Vagina (tissue), 2 donors: ENCODE measurements at places on chromosomes 11 and 22. TPM values are rescaled to one million over a fixed set of nuclear protein-coding genes. Genes with fewer than 3 reads are reported as not detected.

UPK3A gene
- not detected for total RNA-seq

OR5P2 gene
- not detected for total RNA-seq

ANO5 gene
- 1.2 TPM for total RNA-seq

ART5 gene
- total RNA-seq = 3.2 TPM

EXT2 gene
- 78.6 TPM for total RNA-seq

AMPD3 gene
- 20.1 TPM for total RNA-seq

RAB1B gene
- 72.7 TPM for total RNA-seq

KIAA1671 gene
- 54.0 TPM for total RNA-seq

- no peak for DNase-seq
Observed at GRCh38 chr11:128210148-128210940, 377.0 kb downstream of the ETS1 start.

DNA sequence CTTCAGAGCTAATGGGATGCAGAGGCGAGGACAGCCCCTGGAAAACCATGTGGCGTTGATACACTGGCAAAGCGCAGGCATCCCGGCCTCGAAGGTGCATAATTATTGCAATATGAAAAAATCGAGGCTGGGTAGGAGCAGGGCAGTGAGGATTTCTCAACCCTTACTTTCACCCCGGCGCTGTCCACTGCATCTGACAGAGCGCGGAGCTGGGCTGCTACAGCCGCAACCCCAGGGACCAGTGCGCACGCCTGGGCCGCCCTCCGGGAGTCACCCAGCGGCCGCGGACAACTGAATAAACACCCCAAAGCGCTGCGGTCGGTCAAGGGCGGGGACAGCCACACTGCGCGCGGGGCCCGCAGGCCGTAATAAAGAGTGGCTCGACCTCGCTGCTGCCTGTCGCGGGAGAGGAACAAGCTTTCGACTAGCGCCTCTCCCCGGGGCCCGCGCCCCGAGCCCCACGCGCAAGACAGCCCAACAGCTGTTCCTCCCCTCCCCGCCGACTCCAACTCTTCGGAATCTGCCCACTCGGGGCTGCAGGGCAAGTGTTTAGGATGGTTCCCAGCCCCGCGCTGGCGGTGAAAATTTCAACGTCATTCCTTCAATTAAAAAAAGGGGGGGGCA, 3.6 kb upstream of the WT1 start:
- no peak for DNase-seq

DNA sequence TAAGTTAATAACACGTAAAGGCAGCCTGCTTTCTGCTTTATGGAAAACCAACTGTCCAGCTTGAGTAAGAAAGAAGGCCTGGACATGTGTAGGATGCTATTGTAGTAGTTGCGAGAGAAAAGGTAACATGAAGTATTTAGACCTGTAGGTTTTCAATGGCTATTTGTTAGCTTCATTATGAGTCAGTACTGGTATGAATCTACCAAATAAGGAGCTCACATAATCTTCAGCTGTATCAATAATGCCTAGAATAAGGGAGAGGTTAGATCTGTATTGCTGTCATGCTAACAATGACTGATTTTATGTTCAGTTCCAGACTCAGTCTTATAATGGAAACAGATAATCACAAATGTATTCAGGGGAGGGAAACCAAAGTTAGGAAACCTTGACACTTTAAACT, 550.3 kb downstream of the CNTN5 start:
- no peak for DNase-seq

- DNase-seq = no peak
Observed at GRCh38 chr22:24025475-24025874, 14.4 kb downstream of the CABIN1 start.

DNA sequence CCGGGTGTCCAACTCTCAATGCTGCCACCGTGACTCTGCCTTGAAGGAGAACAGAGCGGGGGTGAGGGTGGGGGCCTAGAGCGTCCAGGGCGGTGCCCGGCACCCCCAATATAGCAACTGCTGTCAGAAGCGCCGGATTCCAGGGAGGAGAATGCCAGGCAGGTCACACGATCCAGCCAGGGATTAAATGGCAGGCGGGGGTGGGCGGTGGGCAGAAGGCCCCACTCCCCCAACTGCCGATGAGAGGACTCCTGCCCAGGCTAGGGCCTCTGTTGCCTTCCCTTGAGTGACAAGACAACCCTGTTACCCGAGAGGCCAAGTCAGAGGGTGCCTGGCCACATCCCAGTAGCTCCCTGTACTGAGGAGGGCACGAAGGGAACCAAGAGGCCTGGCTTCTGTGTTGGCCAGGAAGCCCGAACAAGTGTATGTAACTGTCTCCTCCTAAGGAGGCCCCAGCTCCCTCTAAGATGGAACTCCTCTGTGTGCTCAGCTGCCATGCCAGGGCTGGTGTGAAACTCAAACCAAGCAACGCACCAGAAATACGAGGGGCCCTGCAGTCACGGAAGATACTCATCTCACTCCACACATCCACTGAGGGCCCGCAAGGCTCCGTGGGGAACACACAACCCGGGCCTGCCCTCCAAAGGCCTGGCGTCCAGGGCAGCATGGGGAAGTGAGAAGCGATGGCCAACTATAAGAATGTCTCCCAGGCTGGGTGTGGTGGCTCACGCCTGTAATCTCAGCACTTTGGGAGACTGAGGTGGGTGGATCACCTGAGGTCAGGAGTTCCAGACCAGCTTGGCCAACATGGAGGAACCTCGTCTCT, 3.0 kb downstream of the PACSIN3 start:
- DNase-seq = no peak

- peak; percentile 89 for DNase-seq
Observed at GRCh38 chr22:31753005-31753633, 700 bp upstream of the DEPDC5 start.

GRCh38 chr11:101817581-101817980, 97.2 kb upstream of the CEP126 start:
- DNase-seq = no peak

DNA sequence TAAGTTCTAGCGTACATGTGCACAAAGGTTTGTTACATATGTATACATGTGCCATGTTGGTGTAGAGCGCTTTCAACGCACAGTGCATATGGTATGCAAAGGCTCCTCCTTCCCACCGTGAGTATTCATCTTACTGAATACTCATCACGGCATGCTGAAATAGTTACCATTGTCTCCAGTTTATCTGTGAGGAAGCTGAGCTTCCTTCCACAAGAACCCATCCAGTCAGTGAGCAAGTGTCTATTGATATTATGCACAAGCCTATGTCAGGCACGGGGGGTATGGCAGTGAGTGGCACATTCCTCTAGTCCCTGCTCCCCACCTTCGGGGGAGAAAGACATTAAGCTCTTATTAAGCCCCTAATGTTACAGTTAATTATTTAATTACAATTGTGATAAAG, 28.1 kb downstream of the INSC start:
- peak; percentile 49 for DNase-seq

DNA sequence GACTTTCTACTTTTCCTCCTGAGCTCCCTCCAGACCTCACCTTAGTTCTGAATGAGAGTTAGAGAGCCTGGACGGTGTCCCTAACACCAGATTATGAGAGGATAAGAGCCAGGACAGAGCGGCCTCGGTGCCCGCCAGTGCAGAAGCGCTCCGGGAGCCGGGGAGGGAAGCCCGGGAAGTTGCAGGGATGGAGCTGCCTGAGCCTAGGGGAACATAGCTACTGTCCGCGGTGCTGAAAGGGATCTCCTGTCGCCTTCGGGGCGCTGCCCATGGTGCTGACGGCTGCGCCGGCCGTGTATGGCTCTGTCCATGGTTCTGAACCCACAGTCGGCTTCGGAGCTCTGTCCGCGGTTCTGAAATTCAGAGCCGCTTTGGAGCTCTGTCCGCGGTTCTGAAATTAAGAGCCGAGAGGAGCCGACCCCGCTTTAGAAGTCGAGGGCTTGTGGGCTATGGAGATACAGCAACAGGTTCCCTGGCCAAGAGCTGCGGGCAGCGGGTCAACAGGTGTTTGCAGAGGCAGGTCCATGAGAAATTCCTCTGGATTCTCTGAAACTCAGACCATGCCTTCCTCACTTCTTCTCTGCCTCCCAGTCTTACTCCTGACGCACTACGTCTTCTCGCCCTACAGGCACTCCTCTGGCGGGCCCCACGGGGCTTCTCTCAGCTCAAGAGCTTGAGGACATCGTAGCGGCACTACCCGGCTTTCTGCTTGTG, 814 bp downstream of the NPAS4 start:
- DNase-seq = no peak

GRCh38 chr22:39468487-39469325, 11.9 kb downstream of the MGAT3 start:
- DNase-seq = no peak

GRCh38 chr11:47154616-47155570, 21.8 kb downstream of the ARFGAP2 start:
- no peak for DNase-seq

DNA sequence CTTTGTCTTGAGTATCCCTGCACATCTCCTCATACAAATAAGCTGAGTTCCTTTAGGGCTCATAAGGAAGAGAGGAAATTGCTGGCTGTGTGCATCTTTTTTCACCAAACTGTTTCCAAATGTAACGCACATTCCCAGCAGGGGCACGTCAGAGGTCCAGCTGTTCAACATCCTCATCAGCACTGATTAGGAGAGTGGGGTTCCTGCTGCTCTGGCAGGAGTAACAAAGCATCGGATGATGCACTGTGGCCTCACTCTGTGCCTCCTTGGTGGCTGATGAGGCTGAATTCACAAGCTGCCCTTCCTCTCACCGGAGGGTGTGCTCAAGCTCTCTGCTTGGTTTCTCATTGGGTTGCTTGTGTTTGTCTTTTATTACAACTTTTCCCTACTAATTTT, 35.5 kb upstream of the SLC25A1 start:
- DNase-seq = no peak

GRCh38 chr22:23383491-23384361, 196.4 kb downstream of the IGLL1 start:
- DNase-seq = no peak

DNA sequence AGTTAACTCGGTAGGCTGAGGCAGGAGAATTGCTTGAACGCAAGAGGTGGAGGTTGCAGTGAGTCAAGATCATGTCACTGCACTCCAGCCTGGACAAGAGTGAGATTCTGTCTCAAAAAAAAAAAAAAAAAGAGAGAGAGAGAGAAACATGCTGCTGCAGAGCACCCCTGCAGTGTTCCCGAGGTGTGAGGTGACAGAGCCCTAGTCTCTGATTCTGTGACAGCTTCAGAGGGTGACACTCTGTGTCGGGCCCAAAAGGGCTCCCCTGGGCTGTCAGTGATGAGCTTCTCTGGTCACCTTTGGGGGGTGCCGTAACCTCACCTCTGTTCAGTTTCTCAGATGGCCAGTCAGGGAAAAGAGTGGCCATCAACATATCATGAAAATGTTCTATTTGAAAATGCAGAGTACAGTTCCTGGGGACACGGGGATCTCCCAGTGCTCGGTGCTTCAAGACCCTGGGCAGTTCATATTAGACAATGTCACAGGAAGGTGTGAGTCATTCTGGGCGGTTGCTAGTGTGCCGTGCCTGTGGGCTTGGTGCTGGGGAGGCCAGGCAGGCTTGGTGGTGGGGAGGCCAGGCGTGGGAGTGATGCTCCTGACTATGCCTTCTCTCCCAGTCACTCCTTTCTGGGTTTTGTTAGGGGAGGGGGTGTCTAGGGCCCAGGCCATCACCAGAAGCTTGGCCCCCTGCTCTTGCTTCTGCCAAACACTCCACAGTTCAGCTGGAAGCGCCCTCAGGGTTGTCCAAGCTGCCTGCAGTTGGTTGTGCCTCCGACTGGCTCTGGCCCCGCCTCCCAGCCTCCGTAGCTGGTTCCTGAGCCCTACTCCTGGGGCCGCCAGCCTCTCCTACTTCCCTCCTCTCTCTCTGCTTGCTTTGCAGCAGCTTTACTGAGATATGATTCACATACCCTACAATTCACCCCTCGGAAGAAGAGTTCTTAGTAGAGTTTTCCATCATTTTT, 52.5 kb upstream of the CLDN5 start:
- DNase-seq = no peak

DNA sequence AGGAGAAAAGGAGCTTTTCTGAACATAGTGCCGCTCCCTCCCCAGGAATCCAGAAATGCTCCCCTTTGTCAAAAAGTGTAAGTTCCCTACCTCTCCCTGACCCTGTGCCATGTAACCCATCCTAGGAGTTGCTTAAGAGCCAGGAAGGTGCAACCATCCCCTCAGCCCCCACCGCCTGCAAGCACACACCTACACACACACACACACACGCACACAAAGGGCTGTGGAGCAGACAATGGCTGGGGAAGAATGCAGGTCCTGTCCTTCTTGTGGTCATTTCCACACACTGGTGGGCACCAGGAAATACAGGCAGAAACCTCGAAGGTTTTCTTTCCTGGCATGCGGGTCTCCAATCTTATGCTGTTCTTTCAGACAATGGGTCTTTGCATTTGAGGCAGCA, 1.2 kb downstream of the P2RX3 start:
- no peak for DNase-seq

DNA sequence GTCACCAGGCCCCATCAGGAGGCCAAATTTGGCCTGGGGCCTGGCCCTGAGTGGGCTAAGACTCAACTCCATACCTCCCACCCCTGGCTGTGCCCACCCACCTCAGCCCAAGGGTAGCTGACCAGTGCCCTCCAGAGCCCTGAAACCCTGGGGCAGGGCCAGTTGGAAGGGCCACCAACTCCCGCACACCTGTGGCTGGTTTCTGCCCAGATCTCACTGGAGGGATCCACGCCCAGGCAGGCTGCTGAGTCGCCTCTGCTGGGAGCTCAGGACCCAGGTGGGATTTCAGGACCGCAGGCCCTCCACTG, 8.9 kb upstream of the PIM3 start:
- no peak for DNase-seq

DNA sequence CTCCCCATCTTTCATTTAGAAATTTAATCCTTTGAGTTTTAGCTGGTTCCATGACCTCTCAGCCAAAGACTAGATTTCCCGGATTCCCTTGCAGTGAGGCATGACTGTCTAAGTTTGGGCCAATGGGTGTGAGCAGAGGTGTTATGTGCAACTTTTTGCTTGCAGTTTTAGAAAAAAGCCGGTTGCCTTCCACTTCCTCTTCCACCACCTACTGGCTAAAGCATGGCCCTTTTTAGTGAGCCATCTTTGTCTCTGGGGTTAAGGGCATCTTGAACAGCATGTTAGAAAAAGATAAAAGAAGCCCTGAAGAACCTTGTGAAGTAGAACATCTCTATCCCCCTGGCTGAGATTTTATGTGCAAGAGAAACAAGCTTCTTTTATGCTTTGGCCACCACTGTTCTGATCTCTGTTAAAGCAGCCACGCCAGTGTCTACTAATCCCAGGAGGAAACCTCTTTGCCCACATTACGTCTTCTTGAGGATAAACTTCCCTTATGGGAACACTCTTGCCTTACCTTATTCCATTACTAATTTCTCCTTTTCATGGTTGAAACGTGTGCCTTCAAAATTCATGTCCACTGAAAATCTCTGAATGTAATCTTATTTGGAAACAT, 279.9 kb downstream of the TENM4 start:
- no peak for DNase-seq

DNA sequence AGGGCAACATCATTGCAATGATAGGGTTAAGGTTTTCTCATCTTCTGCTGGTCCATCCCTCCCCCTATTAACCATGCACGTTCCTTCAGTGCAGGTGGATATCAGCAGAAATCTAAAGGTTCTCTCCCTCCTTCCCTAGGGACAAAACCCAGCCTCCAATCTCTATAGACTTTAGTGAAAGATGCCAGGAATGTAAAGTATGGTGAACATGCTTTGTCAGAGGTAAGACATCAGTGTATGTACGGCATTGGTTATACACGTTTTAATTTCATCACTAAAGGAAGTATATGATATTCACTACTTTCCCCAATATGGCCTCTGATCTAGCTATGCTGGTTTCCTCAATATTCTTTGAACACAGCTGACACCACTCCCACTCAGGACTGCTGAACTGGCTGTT, 81.2 kb upstream of the LDLRAD3 start:
- no peak for DNase-seq
